ENCODE measurements at places on chromosomes 16 and 17. TPM values are rescaled to one million over a fixed set of nuclear protein-coding genes. Genes with fewer than 3 reads are reported as not detected.

GRCh38 chr17:75572713-75573539 lies 14.7 kb upstream of the MYO15B start:
- H3K27me3 ChIP-seq = no peaks in the 10 kb centered on the region
- no peak overlapping the region for H3K27ac ChIP-seq
- DNase-seq = no peak
- no peak overlapping the region for H3K4me3 ChIP-seq
- H3K4me1 ChIP-seq = no peaks in the 10 kb centered on the region

- no peak overlapping the region for H3K4me3 ChIP-seq
- no peaks in the 10 kb centered on the region for H3K36me3 ChIP-seq
- no peak for DNase-seq
- H3K27me3 ChIP-seq = no peaks in the 10 kb centered on the region
- peaks cover 10% of the 10 kb centered on the region for H3K4me1 ChIP-seq
Observed at GRCh38 chr17:42279776-42280630, 3.8 kb upstream of the STAT5B start.

DNA sequence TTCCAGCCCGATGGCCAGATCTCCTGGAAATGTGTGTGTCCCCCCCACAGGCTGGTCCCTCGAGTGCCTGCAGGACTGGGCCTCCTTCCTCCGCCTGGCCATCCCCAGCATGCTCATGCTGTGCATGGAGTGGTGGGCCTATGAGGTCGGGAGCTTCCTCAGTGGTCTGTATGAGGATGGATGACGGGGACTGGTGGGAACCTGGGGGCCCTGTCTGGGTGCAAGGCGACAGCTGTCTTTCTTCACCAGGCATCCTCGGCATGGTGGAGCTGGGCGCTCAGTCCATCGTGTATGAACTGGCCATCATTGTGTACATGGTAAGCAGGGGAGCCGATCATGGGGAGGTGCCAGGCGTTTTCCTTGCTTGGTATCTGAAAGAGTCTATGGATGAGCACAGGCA lies 22.1 kb downstream of the SLC47A1 start:
- no peak overlapping the region for H3K4me3 ChIP-seq
- DNase-seq = no peak
- H3K27ac ChIP-seq = no peak overlapping the region
- no peaks in the 10 kb centered on the region for H3K36me3 ChIP-seq
- no peaks in the 10 kb centered on the region for H3K27me3 ChIP-seq

DNA sequence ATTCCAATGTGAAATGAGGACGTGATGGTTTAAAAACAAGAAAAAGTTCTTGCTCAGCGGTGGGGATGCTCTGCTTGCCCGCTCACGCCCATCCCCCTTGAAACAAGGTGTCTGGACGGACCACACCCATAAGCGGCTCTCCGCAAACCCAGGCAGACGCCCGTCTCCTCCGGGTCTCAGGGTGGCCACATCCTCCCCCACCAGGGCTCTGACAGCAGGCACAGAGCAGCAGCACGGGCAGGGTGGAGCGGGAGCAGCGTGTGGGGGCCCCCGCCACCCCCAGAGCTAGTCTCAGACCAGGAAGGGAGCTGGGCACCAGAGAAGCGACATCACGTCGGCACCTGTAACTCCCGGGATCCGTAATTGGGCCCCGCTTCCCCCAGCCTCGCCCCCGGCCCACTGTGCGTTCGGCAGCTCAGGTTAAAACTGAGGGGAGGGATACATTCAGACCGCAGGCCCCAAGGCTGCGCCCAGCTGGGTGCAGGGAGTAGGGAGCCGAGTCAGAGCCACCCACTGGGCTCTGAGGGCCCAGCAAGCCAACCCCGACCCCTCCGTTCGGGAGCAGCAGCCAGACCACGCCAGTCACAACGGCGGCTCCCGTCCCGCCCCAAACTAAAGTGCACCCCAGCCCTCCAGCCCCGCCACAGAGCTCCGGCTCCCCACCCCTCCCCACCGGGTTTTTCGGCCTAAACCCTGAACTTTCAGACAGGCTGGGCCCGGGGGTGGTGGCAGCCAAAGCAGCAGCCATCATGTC lies 22.0 kb downstream of the CLUH start:
- H3K4me3 ChIP-seq = no peak overlapping the region
- DNase-seq = no peak
- H3K36me3 ChIP-seq = no peaks in the 10 kb centered on the region
- no peaks in the 10 kb centered on the region for H3K27me3 ChIP-seq

Gene CX3CL1
- not detected for total RNA-seq

- H3K36me3 ChIP-seq = no peaks in the 10 kb centered on the region
- H3K27ac ChIP-seq = no peak overlapping the region
- no peaks in the 10 kb centered on the region for H3K27me3 ChIP-seq
- no peak overlapping the region for H3K4me3 ChIP-seq
Observed at GRCh38 chr17:27834571-27834970, 34.2 kb upstream of the NOS2 start.

GRCh38 chr17:37698911-37699255 lies 46.0 kb downstream of the HNF1B start:
- DNase-seq = no peak
- no peaks in the 10 kb centered on the region for H3K4me1 ChIP-seq
- no peaks in the 10 kb centered on the region for H3K36me3 ChIP-seq
- peaks cover 3% of the 10 kb centered on the region for H3K27me3 ChIP-seq
- no peak overlapping the region for H3K27ac ChIP-seq

DNA sequence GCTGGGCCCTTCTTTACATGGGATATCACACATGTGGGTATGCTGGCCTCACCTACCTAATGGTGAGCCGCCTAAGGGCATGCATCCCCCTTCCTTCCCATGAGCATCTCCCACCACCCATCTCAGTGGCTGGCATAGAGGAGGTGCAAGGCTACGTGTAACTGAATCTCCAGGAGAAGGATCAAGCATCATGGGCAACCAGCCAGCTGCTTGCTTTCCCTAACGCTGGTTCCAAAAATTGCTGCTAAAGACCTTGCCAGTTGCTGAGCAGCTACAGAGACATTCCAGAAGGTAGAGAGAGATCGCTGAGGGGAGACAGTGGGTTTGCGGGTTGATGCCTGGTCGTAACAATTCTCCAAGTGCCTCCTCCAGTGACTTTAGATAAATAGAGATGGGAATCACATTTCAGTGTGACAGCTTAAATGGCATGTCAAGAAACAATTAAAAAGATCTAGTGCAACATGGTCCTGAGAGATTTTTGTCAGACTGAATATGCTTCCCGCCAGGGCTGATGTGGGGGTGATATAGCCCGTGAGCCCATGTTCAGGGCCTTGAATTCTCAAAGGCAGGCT lies 378.4 kb upstream of the CDH5 start:
- no peaks in the 10 kb centered on the region for H3K36me3 ChIP-seq
- H3K27ac ChIP-seq = no peak overlapping the region
- no peak for DNase-seq
- no peak overlapping the region for H3K4me3 ChIP-seq
- no peaks in the 10 kb centered on the region for H3K4me1 ChIP-seq

DNA sequence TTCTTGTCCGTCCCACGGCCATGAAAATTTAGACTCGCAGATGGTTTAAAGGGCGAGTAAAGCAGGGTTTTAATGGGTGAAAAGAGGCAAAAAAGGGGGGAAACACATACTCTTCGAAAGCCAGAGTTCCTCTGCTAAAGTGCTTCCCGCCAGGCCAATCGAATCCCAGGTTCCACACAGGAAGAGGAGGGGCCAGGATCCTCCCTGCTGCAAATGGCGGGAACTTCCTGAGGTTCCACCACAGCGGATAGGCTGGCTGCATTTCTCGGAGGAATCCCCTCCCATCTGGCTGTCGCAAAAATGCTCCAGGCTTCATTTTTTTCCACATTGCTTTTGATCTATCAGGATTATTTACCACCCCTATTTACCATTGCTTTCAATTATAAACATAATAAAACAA lies 670.1 kb upstream of the CA10 start:
- H3K4me3 ChIP-seq = no peak overlapping the region
- no peaks in the 10 kb centered on the region for H3K27me3 ChIP-seq
- DNase-seq = no peak
- H3K4me1 ChIP-seq = no peaks in the 10 kb centered on the region
- no peaks in the 10 kb centered on the region for H3K36me3 ChIP-seq
- no peak overlapping the region for H3K27ac ChIP-seq

- no peaks in the 10 kb centered on the region for H3K36me3 ChIP-seq
- no peaks in the 10 kb centered on the region for H3K4me1 ChIP-seq
- no peak overlapping the region for H3K4me3 ChIP-seq
- no peak for DNase-seq
Observed at GRCh38 chr17:81534157-81535006, 6.2 kb downstream of the FSCN2 start.

GRCh38 chr16:17382949-17383863 lies 87.6 kb downstream of the XYLT1 start:
- H3K27ac ChIP-seq = no peak overlapping the region
- DNase-seq = no peak
- H3K4me1 ChIP-seq = peaks cover 31% of the 10 kb centered on the region
- no peaks in the 10 kb centered on the region for H3K36me3 ChIP-seq
- peak overlapping the region; percentile 6 for H3K4me3 ChIP-seq
- no peaks in the 10 kb centered on the region for H3K27me3 ChIP-seq

Gene KRT20
- total RNA-seq = not detected

DNA sequence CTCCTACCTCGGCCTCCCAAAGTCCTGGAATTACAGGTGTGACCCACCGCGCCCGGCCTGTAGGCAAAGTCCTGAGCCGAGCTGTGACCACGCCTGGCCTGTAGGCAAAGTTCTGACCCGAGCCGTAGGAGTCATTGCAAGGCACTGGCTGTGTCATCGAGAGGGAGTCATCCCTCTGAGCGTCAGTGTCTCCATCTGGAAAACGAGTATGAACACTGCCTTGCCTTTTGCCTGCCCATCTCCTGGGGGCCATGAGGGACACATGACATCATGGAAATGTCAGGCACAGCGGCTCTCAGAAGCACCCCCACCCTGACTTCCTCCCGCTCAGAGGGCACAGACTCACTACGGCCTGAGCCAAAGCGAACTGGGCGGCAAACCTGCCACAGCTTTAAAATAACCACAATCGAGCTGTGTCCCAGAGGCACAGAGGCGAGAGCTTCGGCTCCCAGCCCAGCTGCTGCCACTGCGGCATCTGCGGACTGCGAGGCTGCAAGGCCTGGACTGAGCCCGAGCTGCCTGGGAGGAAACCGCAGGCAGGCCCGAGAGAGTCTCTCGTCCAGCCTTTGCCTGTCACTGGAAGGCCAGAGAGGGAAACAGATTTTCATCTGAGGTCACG lies 50.8 kb downstream of the RPH3AL start:
- no peaks in the 10 kb centered on the region for H3K36me3 ChIP-seq
- no peaks in the 10 kb centered on the region for H3K4me1 ChIP-seq
- no peak overlapping the region for H3K27ac ChIP-seq
- H3K4me3 ChIP-seq = no peak overlapping the region

DNA sequence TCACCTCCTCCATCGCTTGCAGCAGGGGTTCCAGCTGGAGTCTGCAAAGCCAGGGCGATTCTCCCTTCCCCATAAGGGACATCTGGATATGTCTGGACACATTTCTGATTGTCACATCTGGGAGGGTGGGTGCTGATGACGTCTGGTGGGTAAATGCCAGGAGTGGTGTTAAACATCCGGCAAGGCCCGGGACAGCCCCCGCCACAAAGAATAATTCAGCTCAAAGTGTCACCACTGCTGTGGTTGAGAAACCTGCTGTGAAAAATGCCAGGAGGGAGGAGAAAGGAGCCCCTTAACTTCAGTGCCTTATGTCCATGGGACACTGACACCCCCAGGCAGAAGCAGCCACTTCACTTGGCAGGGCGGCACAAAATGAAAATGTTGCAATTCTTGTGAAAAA lies 179.4 kb upstream of the SDK2 start:
- H3K36me3 ChIP-seq = no peaks in the 10 kb centered on the region
- no peak overlapping the region for H3K27ac ChIP-seq
- no peak for DNase-seq

DNA sequence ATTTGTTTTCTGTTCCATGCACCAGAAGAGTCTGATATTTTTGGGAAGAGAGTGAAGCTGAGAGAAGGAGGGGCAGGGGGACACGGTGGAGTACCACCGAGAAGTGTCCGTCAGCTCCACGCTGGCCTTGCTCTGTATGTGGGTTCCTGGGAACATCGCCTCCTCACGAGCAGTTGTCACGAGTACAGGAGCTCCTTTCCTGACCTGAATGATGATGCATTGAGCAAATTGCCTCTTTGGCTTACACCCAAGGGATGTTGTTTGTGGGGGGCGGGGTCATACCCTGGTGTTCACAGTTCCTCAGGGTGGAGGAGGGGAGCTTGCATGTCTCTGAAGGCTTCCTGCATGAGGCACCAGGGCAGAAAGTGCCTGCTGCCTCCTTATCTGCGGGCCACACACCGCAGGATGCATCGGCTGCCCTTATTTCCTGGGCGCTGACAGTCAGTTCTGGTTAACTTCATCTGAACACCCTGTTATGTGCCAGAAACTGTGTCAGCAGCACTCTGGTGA lies 36.2 kb downstream of the RGS9 start:
- H3K4me3 ChIP-seq = no peak overlapping the region
- peak; percentile 48 for DNase-seq
- no peaks in the 10 kb centered on the region for H3K36me3 ChIP-seq
- no peaks in the 10 kb centered on the region for H3K27me3 ChIP-seq

- H3K4me1 ChIP-seq = no peaks in the 10 kb centered on the region
- no peaks in the 10 kb centered on the region for H3K36me3 ChIP-seq
- DNase-seq = no peak
- no peak overlapping the region for H3K27ac ChIP-seq
- H3K4me3 ChIP-seq = no peak overlapping the region
- no peaks in the 10 kb centered on the region for H3K27me3 ChIP-seq
Observed at GRCh38 chr16:84854759-84855158, 35.0 kb downstream of the CRISPLD2 start.

GRCh38 chr17:65243838-65244625 lies 106.9 kb downstream of the RGS9 start:
- H3K4me1 ChIP-seq = no peaks in the 10 kb centered on the region
- H3K27ac ChIP-seq = no peak overlapping the region
- no peaks in the 10 kb centered on the region for H3K36me3 ChIP-seq
- H3K27me3 ChIP-seq = no peaks in the 10 kb centered on the region

- H3K27me3 ChIP-seq = no peaks in the 10 kb centered on the region
- H3K4me3 ChIP-seq = no peak overlapping the region
- H3K27ac ChIP-seq = no peak overlapping the region
- H3K4me1 ChIP-seq = no peaks in the 10 kb centered on the region
- no peaks in the 10 kb centered on the region for H3K36me3 ChIP-seq
Observed at GRCh38 chr16:49498264-49498663, 124.7 kb downstream of the C16orf78 start.

DNA sequence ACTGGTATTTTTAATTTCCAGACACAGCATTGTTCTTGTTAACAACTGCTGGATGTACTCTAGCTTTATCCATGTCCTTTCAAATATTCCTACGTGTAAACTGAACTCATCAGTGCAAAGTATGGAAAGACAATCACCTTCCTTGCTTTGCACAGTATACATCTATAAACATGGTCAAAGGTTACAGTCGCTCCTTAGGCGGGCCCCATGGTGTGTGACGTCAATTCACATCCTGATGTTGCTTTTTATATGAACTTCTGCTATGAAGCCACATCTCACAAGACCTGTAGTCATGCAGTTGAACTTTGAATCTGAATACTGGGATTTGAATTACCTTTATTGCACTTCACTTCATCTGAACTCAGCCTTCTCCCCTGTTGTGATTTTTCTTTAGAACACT lies 447.6 kb upstream of the PSMD7 start:
- H3K27ac ChIP-seq = no peak overlapping the region
- H3K36me3 ChIP-seq = no peaks in the 10 kb centered on the region
- no peak overlapping the region for H3K4me3 ChIP-seq
- no peaks in the 10 kb centered on the region for H3K27me3 ChIP-seq
- H3K4me1 ChIP-seq = no peaks in the 10 kb centered on the region
- DNase-seq = no peak
